NCI-H748 treated with DMSO at 0.1 percent for 48 hours (cell line): ENCODE measurements at places on chromosomes 2 and 18.

DNA sequence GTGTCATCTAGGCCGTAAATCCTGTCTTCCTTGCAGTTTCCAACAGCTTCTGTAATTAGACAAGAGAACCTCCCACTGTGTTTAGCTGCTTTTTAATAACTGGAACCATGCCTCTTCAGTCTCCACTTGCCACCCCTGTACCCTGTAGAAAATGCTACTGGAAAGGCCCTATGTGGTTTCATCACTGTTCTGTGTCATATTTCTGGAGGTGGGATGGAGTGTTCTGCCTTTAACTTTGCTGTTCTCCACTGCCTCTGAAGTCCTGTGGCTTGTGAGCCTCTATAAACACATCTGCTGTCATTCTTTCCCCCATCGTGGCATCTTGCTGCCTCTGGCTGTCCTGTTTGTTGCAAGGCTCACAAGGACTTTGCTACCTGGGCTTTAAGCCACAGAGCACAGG is 17.9 kb downstream of the MGAT5 start:
- no peak for DNase-seq

DNA sequence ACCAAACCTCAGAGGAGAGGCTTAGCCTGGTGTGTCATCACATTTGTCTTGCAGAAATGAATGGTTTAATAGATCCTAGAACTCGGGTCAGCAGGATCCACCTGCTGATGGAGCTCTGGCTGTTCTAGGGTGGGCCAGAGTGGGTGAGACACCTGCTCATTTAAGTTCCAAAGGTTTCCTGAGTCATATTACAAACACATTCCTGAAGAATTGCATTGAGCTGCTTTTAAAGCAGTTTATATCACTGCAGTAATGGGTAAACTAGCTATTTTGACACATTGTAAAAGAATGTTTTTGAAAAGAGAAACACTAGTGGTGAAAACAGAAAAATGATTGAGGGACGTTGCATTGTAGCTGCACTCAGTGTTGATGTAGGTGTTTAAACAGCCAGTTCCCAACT is 175.3 kb upstream of the TCF4 start:
- no peak for DNase-seq

- no peak for DNase-seq
Observed at GRCh38 chr2:174901075-174901474, 104.1 kb downstream of the CHN1 start.

DNA sequence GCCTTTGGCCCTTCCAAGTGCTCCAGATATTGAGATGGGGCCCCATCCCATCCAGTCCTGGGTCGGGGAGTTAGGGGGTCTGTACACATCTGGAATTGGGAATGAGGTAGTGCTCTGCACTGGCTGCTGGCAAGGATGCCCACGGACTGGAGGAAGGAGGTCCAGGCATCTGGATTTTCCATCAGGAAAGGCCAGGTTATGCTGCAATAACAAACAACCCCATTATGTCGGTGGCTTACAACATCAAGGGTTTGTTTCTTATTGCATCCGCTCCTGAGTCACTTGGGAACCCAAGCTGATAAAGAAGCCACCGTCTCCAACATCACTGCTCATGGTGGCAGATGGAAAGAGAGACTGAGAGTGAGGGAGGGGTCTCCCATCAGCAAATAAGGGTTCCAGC is 229.9 kb downstream of the TFCP2L1 start:
- no peak for DNase-seq

DNA sequence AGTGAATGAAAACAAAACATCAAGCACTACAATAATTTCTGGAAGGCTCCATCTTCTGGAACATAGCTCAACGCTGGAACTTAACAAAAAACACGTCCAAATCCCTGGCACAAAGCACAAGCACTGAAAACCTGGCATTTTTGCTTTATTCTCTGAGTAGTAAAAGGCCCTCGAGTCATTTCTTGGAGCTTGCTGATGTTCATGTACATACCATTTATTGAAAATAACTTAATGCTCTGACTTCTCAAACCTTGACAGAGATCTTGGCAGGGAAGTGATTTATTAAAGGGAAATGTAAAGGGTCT is 76.5 kb upstream of the STK17B start:
- no peak for DNase-seq

- DNase-seq: no peak
Observed at GRCh38 chr18:57853864-57854263, 50.7 kb upstream of the ATP8B1 start.

DNA sequence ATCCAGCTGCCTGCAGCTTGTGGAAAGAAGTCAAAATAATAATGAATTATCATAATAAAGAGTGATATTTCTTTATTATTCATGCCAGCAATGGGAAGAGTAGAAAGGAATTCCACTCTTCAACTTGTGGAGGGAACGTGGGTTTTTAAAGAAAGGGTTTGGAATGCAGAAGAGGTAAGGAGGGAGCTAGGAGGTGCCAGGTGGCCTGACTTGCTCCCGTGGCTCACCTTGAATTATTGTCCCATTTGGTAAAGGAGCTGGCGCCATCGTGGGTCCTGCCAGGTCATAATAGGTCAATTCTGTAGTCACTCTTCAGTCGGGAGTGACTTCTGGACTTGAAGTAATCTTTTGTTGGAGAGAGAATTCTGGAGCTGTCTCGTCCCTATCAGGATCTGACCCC is 95.2 kb upstream of the BARD1 start:
- no peak for DNase-seq

- no peak for DNase-seq
Observed at GRCh38 chr2:134634054-134634753, 84.6 kb downstream of the TMEM163 start.

GRCh38 chr2:98452396-98453027 is 7.9 kb downstream of the INPP4A start:
- DNase-seq: no peak

DNA sequence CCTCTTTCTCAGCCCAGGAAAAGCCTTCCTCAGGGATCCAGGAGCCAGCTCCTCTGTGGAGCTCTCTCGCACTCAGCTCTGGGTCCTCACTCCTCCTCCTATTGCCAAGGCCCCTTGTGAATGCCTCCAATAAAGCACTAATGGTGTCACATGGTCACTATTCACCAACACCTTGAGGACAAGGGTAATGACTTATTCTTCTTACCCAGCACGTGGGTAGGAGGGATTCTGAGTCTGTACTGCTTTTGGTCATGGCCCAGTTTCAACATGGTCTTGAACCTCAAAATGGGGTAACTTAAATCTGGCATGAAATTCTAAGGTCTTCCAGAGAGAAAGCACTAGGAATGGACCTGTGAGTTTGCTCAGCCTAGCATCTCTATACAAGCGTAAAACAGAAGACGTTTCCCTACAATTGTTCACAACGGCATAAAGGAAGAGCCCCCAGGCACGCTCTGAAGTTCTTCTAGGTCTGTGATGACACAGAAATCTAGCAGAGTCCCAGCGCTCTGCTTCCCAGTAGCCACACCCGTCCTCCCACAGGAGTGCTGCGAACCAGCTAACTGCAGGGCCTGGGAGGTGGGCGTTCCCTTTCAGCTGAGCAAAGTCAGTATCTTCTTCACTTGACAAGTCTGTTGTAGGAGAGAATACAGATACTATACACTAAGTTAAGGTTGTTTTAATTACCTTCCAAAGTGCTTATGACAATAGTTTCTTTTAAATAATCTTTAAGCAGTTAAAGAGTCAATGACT is 14.6 kb upstream of the KIDINS220 start:
- DNase-seq: no peak

DNA sequence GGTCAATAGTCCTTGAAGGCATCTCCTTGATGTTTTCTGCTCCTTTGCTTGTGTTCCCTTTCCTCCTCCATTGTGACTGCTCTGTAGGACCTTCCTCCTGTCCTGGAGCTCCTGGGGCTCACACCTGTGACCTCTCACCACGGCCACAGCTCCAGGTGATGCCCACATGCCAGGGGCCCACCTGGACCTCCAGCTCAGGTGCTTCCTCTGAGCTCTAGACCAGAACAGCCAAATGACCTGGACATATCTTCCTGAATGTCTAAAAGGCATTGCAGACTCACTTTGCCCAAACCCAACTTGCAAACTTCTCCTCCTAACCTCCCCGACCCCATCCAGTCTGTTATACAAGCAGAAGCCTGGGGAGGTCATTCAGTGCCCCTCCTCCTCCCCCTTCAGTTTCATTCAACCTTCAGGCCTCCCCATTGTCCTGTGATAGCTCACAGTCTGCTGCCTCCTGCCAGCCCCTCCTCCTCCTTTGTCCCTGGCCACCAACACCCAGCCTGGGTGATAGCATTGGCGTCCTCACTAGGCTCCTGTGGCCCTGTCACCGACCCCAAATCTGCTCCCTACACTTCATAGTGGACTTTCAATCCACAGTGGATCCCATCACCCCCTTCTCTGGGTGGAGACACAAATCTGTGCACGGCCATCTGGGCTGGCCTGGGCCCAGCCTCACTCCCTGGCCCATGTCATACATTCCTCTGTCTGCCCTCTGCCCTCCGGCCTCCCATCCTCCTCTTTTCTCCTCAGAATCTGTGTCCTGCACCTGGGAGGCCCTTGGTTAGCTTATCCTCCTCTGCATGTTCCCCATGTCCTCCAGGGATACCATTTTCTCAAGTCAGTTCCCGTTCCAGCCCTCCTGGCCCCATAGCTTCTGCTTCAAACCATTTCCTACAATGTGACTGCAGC is 310.4 kb upstream of the HDAC4 start:
- DNase-seq: no peak

DNA sequence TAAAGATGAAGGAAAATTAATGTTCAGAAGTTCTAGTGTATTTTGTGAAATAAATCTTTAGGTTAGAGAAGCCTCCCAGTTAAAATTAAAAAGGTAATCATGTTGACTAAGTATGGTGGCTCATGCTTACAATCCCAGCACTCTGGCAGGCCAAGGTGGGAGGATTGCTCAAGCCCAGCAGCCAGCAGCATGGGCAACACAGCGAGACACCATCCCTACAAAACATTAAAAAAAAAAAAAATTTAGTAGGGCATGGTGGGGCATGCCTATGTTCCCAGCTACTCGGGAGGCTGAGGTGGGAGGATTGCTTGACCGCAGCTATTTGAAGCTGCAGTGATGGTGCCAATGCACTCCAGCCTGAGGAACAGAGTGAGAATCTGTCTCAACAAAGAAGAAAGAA is 17.9 kb downstream of the XPO1 start:
- DNase-seq: no peak

DNA sequence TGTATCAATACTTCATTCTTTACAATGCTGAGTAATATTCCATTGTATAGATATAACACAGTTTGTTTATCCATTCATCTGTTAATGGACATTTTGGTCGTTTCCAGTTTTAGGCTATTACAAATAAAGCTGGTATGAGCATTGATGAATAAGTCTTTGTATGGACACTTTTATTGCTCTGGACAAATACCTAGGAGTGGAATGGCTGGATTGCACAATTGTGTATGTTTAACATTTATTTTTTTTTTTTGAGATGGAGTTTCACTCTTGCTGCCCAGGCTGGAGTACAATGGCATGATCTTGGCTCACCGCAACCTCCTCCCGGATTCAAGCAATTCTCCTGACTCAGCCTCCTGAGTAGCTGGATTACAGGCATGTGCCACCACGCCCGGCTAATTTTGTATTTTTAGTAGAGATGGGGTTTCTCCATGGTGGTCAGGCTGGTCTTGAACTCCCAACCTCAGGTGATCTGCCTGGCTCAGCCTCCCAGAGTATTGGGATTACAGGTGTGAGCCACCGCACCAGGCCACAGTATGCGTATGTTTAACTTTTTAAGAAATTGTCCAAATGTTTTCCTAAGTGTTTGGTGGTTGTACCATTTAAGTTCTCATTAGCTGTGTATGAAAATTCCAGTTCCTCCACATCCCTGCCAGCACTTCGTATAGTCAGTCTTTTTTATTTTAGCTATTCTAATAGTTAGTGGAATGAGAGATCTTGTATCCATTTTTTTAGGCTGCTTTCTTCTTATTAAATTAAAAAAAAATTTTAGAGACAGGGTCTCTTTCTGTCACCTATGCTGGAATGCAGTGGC is 194.9 kb upstream of the HAAO start:
- DNase-seq: no peak

DNA sequence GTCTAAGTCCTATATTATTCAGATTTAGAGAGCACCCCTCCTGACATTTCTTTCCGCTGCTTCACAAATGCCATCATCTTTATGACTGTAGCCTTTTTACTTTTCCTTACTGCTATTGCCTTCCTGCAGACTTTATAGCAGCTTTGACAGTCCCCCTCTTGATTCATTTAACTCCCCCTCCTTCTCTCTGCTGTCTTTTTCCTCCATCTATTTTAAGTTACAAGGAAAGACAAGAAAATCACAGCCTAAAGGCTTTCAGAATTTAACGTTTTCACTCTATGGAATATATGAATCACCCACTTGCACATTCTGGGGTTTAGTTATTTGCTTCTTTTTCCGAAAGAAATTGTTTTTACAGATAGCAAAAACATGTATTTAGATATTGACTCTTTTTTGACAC is 183.4 kb upstream of the SETBP1 start:
- no peak for DNase-seq

DNA sequence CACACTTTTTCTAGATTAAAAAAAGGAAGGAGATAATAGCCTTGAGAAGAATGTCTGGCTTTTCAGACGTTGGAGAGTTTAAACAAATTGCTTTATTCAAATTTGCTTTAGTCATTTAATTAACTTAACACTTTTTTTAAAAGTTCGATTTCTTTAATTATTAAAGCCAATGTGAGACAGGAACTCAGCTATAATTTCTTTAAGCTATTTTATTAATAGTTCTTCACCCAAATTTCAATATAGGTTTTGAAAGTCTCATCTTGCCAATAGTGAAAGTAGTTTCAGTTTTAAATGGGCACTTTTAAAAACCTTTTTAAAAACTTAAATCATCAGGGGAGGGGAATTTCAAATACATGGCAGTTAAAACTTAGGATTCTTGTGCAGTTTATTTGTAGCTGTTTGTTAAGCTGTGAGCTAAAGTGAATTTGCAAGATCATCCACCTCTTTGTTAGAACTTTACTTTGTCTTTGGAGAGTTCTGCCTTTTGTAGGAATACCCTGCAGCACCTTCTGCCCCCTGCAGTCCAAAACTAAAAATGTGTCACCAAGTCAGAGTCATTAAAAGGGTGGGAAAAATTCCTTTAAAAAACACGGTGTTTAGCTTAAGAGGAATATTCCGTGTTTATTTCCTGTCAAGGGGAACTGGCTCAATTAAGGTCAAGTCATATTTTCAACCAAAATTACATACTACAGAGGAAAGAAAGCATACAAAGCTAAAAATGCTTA is 4.6 kb downstream of the TGIF1 start:
- peak; percentile 46 for DNase-seq

GRCh38 chr2:191045141-191045540 is 31.2 kb upstream of the STAT1 start:
- no peak for DNase-seq

GRCh38 chr2:216394881-216395280 is 17.4 kb upstream of the SMARCAL1 start:
- DNase-seq: no peak

DNA sequence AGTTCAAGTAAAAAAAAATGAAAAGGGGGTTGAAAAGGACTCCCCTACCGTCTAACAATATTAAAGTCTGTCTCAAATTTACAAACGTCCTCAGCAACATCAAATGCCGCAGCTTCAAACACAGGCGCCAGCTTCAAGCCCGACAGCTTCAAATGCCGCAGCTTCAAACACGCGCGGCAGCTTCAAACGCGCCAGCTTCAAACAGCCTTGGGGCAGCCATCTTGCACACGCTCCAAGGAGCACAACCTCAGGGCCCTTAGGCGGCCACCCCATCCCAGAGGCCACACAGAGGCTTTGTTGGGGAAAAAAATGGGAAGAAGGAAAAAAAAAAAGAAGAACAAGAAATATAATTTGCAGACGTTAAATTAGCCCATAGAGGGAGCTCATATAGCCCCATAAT is 244.4 kb upstream of the VRK2 start:
- no peak for DNase-seq
